ENCODE measurements at places on chromosomes 7 and 10. TPM values are rescaled to one million over a fixed set of nuclear protein-coding genes. Genes with fewer than 3 reads are reported as not detected.

TRIM24 gene
- total RNA-seq, result 11.0 TPM

- DNase-seq, result no peak
Observed at GRCh38 chr7:13282377-13282980, 595.0 kb downstream of the ARL4A start.

PLEKHA8 gene
- total RNA-seq, result 11.8 TPM

DNA sequence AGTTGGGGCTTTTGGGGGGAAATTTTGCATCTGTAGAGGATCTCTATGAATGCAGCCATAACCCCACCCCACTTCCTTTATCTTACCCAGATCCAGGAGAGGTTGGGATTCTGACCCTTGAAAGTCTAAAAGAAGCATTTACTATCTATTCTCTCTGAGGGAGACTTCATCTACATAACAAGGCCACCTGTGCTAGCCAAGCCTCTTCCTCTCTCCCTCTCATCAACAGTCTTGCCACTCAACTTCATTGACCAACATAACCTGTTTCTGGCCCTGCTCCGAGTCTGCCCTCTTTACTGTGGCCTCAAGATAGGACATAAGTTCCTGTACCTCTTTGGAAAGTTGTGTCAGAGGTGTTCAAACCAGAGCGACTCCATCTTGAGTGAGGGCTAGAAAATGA, 19.4 kb downstream of the TUBAL3 start:
- DNase-seq, result no peak

GRCh38 chr7:155831807-155832524, 19.7 kb upstream of the SHH start:
- DNase-seq, result no peak

DNA sequence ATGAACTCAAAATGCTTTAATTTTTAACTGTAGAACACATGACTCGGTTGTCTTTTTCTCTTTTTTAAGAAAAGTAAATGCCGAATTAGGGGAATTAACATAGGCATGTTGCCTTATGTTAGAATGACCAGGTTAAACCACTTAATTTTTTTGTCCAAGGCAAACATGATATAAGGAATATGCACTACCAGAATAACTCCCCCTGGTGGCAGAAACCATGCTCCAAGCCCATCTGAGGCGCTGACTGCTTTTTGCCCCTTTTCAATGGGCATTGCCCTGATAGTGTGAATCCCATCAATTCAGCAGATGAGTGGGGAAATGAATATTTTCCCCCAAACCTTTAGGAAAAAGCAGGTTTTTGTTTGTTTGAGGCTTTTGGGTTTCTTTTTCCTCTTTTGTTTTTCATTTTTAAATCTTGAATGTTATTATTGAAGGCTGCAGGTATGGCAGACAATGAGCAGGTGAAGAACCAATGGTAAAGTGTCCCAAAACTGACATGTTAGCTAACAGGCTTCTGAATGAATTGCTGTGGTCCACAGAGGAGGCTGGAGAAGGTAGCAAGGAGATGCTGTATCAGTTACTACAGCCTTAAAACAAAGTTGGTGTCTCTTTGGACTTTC, 284.3 kb downstream of the SORCS3 start:
- no peak for DNase-seq

GRCh38 chr7:16590424-16590823, 55.1 kb downstream of the ANKMY2 start:
- DNase-seq, result no peak

GRCh38 chr7:74455291-74455804, 1.6 kb downstream of the GTF2IRD1 start:
- no peak for DNase-seq

ARL4A gene
- total RNA-seq, result 44.1 TPM

DNA sequence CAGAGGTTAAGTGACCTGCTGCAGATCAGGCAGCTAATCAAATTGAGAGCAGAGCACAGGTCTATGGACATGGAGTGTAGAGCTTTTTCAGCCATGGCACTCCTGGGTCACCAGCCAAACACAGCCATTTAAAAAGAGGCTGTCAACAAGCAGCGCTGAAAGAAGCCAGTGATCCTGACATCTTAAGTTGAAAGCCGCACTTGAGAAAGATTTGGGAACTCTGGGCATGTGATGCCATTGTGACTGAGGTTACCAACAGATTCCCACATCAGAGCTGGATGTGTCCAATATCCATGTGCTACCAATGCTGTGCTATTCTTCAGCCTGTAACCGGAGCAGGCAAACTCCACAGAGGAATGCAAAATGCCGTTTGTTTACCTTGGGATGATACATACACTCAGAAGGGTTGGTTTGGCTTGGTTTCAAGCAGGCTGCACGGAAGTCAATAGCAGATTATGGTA, 56.2 kb upstream of the ABLIM1 start:
- DNase-seq, result no peak

DNA sequence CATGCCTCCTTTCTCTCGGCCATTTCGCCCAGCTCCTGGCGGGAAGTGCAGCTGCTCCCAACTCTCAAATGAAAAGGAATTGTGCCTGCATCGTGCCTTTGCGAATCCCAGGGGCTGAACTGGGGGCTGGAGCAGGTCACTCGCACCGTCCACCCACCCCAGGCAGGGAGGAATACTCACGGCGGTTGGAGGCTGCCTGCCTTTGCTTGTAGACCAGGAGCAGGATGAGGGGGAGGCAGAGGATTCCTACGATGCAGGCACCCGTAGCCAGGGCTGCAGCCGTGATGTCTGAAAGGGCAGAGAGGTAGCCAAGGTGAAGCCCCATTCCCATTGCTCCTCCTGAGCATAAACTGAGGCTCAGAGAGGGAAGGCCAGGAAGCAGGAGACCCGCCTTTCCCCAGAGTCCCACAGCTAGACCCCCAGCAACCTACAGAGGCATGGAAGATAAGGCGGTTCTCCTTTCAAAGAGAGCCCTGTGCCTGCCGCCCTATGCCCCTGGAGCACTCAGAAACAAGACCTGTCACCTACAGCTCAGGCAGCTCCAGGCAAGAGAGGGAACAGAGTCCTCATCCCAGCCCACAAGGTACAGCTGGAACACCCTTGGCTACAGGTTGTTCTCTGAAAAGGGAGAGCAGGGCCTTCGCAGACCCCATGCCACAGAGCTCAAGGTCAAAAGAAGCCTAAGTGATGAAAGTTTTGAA, 18.0 kb downstream of the VSIR start:
- DNase-seq, result no peak

- DNase-seq, result no peak
Observed at GRCh38 chr10:116985611-116986010, 19.4 kb downstream of the SHTN1 start.

DNA sequence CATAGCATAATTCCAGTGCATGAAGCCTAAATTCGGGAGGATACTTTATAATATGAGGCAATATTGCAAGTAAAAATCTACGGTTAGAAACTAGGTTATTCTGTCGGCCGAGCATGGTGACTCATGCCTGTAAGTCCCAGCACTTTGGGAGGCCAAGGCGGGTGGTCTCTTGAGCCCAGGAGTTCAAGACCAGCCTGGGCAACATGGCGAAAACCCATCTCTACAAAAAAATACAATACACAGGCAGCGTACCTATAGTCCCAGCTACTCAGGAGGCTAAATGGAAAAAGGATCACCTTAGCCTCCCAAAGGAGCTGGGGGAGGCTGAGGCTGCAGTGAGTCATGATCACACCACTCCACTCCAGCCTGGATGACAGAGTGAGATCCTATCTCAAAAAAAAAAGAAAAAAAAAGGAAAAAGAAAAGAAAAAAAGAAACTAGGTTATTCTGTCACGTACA, 14.2 kb downstream of the SKAP2 start:
- DNase-seq, result no peak

GRCh38 chr10:104099269-104099668, 13.6 kb upstream of the COL17A1 start:
- no peak for DNase-seq

- DNase-seq, result no peak
Observed at GRCh38 chr7:47576031-47576865, 5.7 kb downstream of the TNS3 start.

TLL2 gene
- 0.16 TPM for total RNA-seq

GRCh38 chr7:81231301-81231838, 312.5 kb upstream of the SEMA3C start:
- DNase-seq, result no peak

ANLN gene
- 10.2 TPM for total RNA-seq

GDF2 gene
- total RNA-seq, result not detected

GPR26 gene
- not detected for total RNA-seq

DNA sequence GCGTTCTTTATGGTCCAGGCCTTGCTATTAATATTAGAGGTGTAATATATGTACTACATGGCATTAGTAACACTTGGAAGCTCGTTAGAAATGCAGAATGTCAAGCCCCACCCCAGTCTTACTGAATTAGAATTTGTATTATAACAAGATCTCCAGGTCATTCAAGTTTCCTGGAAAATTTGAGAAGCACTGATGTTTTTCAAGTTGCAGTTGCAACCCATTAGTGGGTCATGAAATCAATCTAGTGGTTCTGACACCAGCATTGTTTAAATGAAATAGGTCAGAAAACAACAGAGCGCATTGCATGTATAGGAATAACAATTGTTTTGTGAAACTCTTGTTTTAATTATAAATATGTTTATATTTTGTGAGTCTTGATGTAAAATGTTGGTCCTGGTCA, 28.8 kb upstream of the MICU1 start:
- no peak for DNase-seq

GRCh38 chr10:117441812-117442443, 66.7 kb upstream of the PDZD8 start:
- DNase-seq, result no peak

TSPAN12 gene
- total RNA-seq, result 8.5 TPM

DNA sequence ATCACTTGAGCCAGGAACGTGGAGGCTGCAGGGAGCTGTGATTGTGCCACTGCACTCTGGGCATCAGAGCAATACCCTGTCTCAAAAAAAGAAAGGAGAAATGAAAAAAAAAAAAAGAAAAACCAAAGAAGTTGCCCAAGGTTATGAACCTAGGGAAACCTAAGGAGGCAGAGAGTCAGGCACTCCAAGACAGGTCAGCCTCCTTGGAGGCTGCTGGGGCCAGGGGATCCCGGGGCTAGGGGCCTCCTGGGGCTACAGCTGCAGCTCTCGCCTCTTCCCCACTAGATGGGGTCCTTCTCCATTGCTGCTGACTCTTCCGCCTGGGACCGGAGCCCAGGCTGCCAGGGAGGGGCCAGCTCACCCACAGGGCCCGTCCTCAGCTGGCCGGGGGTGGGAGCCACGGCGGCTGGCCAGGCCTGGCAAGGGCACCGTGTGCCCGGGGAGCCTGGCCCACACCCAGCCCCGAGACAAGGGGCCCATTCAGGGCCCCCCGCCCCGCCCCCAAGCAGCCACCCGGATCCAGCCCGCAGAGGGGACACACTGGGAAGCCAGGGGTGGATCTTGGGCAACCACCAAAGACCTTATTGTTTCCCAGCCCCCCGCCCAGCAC, 1.7 kb upstream of the SPACDR start:
- no peak for DNase-seq

- no peak for DNase-seq
Observed at GRCh38 chr7:79553811-79554555, 100.5 kb upstream of the MAGI2 start.

PILRA gene
- 36.9 TPM for total RNA-seq

DNA sequence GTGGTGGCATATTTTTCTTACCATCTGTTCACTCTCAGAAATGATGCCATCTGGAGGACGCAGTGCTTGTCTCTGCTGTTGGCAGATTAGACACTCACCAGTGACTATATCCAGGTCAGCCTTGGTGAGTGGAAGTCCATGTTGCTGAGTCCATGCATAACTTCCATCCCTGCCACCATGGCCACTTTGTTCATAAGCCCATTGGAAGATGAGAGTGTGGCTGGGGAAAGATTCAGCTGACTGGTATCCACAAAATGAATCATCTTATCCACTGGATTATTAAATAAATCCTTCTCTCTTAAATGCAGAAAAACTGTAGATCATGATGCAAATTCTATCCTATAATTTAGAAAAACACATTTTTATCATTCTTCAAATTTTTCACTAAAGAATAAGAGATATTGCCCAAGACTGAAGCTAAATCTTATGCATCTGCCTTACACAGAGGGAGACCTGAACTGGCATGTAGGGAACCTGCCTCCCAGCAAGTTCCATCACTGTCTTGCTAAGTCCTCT, 726.9 kb downstream of the TNS3 start:
- DNase-seq, result no peak

GRCh38 chr10:31975157-31975765, 46.6 kb upstream of the ARHGAP12 start:
- no peak for DNase-seq

- DNase-seq, result no peak
Observed at GRCh38 chr7:24395512-24395911, 111.5 kb downstream of the NPY start.

DNA sequence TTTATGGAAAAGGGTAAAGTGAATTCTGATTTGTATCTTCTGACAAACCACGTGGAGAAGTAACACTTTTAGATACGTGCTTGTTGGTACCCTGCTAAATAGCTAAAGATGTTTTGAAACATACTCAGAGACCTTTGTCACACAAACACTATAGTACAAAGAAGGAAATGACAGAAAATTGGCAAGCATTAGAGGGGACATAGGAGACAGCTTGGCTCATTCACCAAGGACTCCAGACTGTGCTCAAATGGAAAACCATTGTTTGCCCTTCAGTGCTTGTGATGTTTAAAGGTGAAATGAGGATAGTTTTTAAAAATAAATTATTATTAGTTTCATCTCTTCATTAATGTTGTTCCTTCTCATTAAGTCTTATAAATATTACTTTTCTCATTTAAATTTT, 34.0 kb upstream of the CD36 start:
- no peak for DNase-seq

FAM25A gene
- not detected for total RNA-seq

SPOCK2 gene
- 24.6 TPM for total RNA-seq

PKD2L1 gene
- 0.37 TPM for total RNA-seq
